Myocyte (in vitro differentiated cells): ENCODE measurements at places on chromosomes 6 and 20.

GRCh38 chr20:59134182-59134581, 29.4 kb upstream of the ZNF831 start:
- DNase-seq, result no peak

- DNase-seq, result no peak
Measured at GRCh38 chr6:143743301-143744166, 65.8 kb downstream of the PHACTR2 start.

DNA sequence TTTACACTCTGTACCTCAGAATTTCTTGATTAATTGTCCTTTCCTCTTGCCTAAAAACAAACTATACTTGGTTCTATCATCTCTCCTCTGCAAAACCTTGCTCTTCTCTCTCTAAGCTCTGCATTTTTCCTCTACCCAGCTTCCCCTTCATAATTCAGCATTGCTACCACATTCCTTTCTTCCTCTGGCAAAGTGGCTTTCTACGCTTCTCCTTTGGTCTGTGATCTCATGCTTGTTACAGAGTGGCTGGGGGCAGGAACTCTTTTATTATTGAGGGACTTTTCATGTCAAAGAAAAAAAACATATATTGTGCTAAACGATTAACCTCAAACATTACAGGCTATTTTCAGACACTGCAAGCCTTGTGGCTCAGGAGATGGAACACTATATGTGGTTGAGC, 333.3 kb upstream of the KCNQ5 start:
- DNase-seq, result no peak

DNA sequence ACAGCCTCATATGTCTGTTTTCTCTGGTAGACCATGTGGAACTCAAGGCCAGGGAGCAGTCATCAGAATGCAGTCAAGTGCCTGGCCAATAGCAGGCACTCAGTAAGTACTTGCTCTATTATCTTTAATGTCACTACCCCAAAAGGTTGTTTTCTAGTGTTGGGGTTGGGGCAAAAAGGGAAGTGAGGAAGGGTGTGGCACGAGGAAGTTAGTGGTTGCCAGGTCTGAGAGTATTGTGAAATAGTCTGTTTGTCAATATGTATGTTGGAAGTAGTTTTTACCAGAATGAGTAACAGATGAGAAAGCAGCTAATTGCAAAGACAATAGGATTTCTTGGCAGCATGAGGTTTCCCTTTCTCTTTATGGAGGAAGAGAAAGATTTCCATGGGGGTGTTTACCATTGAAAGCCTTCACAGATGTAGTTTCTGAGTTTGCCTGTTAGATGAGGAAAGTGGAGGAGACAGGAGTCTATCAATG, 59.5 kb upstream of the ARMH2 start:
- DNase-seq, result no peak

- DNase-seq, result no peak
Measured at GRCh38 chr20:50726955-50727791, 4.2 kb upstream of the PARD6B start.

GRCh38 chr20:20411836-20412235, 43.9 kb downstream of the INSM1 start:
- no peak for DNase-seq

DNA sequence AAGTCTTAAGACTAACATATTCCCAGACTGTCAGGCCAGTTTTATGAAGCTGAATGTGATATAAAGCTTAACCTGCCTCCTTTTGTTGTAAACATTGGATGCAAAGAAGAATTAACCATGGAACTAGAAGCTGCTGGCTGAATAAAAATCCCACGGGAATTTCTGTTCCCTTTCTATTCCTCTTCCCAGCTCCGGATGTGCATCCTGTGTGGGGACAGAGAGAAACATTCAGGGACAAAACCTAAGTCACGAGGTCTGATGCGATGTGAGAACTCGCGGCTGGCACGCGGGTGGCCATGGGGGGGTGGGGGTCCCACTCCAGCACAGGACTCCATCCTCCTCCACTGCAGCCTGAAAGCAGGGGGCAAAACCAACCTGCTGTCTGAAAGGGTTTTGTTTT, 32.2 kb downstream of the RAMACL start:
- DNase-seq, result no peak

GRCh38 chr6:122709922-122710512, 69.5 kb upstream of the FABP7 start:
- DNase-seq, result no peak

- DNase-seq, result no peak
Measured at GRCh38 chr6:2805031-2805430, 36.6 kb downstream of the SERPINB1 start.

DNA sequence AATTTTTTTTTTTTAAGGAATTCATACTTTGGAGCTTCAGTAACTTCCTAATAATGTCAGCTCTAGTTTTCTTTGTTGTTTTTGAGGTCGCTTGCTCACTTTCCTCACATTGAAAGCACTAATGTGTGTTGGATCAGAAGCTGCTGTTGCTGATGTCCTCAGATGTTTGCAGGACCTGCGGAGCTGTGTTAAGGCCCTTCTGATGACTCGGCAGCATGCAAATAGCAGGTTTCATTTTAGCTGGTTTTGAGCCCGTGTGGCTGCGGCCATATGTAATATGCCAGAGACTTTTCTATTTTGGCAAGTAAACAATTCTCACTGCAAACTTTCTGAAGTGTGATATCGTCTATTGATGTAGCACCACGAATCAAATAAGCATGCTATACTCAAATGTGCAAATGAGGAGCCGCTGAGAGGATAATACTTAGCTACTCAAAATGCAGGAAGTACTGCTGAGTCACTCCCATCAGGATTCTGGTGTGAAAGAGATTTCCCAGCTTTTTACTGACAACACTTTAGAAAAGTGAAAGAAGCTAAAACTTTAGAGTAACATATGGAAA, 187.8 kb downstream of the SASH1 start:
- peak; percentile 71 for DNase-seq

DNA sequence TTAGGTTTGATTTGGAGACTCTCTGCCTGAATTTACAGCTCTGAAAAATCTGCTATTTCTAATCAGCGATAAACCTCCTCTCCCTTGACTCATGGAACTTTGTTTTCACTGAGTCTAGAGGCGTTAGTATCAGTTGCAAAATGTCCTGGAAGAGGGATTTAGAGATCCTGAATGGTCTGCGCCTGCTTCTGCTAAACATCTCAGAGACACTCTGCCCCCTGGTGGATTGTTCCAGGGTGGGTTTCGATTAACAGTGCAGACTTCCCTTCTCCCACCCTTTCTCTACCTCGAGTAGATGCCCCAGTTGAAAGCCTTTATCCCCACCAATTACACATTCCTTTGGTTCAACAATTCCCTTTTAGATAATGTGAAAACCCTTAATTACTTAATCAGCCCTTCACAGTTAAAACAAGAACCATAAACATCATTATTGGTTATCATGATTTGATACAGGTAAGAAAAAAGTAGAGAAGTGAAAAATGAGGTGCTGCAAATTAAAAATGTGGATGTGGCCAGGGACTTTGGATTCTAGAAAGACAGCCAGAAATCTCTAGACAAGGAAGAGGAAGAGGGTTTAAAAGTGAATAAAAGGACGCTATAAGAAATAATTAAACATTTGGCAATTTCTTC, 5.5 kb downstream of the HTR1B start:
- DNase-seq, result peak; percentile 90

GRCh38 chr6:70616728-70617260, 50.1 kb downstream of the SDHAF4 start:
- DNase-seq, result peak; percentile 39

DNA sequence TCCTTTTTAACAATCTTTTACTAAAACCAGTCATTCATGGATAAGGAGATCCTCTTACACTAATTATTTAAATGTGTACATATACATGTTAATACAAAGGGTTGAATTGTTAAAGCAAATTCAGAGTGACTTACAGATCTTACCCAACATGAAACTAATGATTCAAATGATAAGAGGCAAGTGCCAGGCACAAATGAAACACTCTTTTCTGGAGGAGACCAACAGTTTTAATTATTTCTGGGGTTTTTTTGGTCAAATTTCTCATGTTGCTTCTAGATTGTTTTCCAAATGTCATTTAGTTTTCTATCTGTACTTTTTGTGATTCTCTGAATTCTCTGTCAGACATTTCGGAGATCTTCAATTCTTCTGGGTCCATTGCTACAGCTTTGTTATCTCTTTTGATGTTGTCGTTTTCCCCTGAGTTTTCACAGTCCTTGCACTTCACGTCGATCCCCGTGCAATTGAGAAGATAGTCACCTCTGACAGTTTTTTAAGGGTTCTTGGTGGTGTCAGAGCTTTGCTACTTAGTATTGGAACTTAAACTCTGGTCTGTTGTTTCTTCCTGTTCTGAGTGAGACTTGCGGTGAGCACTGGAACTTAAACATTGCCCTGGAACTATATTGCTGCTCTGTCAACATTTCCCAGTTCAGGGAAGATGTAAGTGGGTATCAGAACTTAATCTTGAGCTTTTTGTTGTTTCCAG, 23.2 kb downstream of the MAS1 start:
- DNase-seq, result no peak

- no peak for DNase-seq
Measured at GRCh38 chr6:160959726-160960435, 31.7 kb upstream of the MAP3K4 start.

GRCh38 chr20:4160761-4161305, 145.5 kb upstream of the RNF24 start:
- DNase-seq, result no peak
